ENCODE measurements at places on chromosomes 5 and 9.

DNA sequence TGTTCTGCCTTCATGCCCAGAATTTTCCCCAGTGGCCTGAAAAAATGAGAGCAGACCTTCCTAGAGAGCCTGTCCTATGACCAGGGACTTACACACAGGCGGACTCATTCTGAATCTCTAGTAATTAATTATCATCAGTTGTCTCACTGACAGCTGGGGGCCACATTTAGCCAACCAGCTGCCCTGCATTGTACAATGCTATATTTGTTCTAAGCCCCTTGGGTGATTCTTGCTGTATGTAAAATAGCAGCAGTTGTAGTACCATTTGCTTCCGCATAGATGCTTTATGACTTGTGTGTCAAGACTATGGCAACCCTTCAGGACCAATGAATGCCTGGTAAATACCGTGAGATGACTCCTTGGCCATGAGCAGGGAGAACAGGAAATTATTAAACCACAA is 415.4 kb upstream of the SEMA6A start:
- no peak for DNase-seq

DNA sequence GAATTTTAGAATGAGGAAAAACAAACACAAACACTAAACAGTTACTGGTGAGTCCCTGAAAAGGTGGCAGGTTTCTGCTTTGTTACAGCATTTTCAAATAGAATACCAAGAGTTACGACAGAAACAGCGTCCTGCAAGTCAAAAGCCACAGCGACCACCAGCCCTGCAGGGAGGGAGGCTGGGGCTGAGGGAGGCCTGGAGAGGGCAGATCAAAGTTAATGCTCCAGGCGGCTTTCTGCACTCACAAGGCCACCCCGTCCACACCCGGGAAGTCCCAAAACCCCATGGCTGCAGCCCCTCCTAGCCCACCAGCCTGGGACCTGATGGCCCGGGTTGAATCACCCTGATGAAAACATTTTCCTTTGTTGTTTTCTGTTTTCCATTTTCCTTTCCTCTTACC is 29.3 kb downstream of the COL23A1 start:
- no peak for DNase-seq

DNA sequence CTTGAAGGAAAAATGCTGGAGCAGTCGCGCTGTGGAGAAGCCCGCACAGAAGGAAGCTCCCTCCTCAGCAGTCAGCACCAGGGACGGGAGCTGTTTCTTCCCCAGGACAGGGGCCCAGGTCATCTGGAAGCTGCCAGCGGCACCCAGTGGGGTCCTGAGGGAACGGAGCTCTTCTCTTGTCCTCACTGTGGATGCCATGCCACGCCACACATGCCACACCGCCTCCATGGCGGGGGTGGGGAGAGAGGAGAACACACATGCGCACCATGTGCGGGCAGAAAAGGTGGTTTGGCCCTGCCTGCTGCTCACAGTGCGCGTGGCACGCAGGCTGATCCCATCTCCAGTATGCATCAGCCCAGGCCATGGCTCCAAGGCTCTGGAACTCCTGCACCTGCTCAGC is 41.7 kb upstream of the ZNF354B start:
- no peak for DNase-seq

GRCh38 chr9:120868676-120869359 is 8.2 kb downstream of the PHF19 start:
- peak; percentile 94 for DNase-seq
